Amniotic stem cell (primary cell): ENCODE measurements at places on chromosomes 16 and 17.

DNA sequence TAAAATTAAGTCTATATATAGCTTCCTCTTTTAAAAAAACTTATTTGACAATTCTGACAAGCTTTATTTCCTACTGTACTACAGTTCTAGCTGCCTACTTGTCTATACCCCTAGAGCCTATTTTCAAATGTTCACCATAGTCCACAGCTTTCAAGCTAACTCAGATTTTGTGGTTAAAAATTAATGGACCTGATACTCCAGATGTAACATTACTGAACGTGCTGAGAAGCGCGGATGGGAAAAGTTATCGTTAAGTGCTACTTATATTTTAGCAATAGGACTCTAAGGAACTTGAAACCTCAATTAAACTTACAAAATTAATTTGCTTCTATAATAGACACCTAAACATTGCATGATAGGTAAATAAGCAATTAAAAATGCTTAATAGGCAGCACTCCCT lies 31.2 kb downstream of the GNA13 start:
- no peak for DNase-seq

GRCh38 chr16:67441907-67442306 lies 11.0 kb downstream of the HSD11B2 start:
- DNase-seq = no peak

- no peak for DNase-seq
Measured at GRCh38 chr17:43620581-43620980, 41.1 kb downstream of the MEOX1 start.

DNA sequence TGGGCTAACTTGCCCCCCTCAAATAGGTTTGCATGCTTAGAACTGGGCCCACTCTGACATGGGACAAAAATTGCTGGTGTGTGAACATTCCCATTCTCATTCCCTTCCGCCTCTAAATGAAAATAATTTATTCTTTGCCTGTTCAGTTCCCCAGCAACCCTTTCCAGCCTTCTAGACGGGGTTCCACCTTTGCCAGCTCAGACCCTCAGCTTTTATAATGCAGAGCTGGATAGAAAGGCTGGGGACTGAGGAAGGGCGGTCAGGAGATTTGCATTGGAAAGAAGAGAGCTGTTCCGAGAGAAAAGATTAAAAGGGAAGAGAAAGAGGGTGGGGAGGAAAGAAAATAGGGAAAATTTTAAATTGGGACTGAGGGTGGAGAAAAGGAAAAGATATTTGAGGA lies 151.1 kb upstream of the WSCD1 start:
- no peak for DNase-seq

DNA sequence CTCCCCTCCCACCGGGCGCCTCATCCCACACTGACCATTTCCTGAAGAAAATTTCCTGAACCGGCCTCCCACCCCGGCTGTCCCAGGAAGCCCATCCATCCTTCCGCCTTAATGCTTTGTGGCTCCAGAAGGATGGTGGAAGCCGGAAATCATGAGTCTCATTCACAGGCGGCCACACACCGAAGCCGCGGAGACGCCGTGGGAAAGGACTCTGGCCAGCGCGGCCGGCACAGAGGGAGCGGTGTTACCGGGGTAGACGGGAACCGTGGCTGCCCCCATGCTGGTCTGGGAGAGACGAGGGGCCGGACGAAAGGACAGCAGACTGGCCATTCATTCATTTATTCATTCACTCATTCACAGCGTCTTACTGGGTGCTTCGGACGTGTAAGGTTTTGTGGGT lies 326.8 kb downstream of the SEC14L1 start:
- DNase-seq = no peak

- DNase-seq = no peak
Measured at GRCh38 chr17:60678118-60678444, 430 bp downstream of the BCAS3 start.

DNA sequence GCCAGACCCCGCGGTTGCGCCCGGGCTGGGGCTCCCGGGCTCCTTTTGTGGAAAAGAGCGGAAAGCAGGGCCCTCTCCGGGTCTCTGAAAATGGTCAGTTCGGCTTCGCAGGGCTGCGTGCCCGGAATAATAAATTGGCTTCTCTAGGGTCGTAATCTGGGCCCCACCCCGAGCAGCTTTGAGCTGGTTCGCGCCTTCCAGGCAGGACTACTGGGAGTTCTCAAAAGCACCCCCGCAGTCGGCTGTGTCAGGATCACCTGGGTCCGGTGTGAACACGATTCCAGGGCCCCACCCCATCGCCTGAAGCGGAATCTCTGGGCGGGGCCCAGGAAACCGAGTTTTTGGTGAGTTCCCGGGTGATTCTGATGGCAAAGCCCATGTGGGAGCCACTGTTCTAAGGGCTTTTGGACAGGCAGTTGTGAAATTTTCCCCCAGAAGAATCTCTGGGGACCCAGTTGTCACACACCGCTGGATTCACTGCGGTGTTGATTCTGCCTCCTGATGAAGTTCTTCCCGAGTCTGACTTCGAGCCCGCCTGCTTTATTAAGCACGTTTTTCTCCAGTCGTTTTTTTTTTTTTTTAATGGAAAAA lies 77.0 kb downstream of the MRC2 start:
- DNase-seq = no peak

DNA sequence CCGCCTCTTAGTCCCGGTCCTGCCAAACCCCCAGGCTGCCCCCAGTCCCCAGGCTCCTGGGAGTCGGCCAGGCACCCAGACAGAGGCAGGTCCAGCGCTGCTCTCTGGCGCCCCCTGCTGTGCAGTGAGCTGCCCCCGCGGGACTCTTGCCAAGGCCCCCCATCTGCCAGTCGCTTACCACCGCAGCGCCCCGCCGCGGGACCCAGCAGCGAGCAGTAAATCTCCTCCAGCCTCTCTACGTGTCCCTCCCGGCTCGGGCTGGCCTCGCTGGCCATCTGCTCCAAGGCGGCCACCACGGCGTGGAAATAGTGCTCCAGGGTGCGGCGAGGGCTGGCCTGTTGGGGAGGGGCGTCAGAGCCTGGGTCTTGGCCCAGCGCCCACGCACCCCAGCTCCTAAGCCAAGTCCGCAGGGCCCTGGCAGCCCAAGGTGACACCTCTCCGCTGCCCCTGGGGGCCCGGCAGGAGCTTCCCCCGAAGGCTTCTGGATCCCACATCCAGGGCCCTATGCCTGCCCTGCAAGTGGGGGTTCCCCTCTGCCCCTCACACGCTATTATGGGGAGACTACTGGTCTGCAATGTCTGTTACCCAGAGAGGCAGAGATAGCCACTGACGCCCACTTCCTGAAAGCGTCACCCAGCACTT lies 33.7 kb upstream of the MFSD6L start:
- no peak for DNase-seq

DNA sequence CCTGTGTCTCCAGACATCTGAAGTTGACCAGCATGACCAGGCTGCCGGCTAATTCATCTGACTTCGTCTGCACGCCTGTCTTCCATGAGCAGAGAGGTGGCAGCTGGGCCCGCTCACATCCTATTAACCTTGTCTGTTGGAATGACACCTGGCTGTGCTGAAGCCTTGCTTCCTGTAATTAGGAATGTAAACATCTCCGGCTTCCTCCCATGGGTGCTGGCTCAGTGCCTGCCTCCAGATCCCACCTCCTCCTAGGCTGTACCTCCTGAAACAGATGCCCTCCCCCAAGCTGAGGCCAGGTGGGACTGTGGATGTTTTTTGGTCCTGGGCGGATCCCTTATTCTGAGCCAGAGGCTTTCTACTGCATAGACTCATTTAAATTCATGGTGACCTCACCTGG lies 296.3 kb downstream of the HS3ST4 start:
- DNase-seq = no peak

GRCh38 chr17:29891131-29891530 lies 38.9 kb downstream of the SSH2 start:
- no peak for DNase-seq

DNA sequence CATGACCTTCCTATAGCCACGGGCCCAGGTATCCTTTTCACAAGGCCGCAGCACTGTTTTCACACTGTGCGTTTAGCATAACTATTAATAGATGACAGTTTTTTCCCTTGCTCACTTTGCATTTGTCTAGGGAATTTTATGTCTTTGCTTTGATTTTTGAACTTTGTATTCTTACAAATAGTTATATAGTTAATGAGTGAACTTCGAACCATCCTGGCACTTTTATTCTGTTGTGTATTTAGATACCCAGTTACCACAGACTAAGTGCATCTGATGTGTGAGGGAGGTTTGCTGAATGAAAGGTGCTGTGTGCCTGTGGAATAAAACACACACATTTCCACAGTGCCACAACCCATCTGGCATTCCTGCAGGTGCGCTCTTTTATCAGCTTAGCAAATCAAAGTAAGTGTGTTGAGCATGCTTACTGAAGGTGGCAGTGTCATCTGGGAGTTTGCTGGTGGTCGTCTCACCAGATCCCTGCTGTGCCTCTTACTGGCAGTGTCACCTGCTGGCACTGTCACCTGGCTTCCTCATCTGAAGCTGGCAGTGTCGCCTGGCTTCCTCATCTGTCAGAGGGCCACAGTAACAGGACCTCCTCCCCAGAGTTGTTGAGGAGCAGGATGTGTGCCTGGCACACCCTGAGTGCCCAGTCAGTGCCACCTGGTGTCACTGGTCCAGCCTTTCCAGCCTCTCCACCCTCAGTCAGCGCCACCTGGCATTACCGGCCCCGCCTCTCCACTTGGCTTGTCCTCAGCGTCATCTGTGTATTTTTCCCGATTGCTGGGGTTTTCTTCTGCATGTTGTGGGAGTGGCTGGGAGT lies 37.6 kb downstream of the USP10 start:
- no peak for DNase-seq

- DNase-seq = no peak
Measured at GRCh38 chr17:82023447-82024241, 539 bp downstream of the LRRC45 start.

DNA sequence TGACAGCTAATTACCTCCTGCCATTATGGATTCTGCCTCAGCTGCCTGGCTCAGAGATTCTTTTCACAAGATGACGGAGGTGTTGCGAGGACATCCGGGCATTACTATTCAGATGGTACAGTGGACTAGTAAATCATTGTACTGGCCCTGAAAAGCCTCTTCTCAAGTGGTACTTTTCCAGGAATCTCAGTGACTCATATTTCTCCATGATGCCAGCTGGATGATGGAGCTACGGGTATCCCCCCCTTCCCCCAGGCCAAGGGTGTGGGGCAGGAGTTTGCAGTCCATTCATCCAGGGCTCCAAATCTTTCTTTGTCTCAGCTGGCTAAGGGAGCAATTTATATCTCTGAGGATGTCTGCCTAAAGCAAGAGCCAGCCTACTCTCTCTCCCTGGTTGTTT lies 107.7 kb upstream of the GPR139 start:
- no peak for DNase-seq

GRCh38 chr17:81573794-81574642 lies 21.9 kb upstream of the FAAP100 start:
- no peak for DNase-seq

DNA sequence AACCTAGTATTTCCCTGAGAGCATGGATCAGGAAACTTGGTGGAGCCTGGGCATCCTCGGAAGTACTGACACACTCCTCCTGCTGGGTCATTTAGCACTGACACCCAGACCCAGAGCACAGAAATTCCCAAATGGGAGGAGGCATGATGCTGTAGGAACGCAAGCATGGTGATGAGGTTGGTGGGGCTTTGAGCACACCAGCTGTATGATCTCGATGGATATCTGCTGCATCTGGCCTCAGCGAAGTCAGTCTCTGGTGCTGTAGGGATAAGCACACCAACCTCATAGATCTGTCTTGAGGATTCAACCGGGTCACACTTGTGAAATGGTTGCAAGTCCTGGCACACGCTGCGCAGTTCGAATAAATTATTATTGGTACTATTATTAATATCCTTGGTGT lies 52.5 kb downstream of the SHISA6 start:
- DNase-seq = no peak

GRCh38 chr16:1481906-1482835 lies 6.6 kb downstream of the PTX4 start:
- no peak for DNase-seq

- DNase-seq = no peak
Measured at GRCh38 chr16:22625967-22626366, 115.3 kb downstream of the NPIPB5 start.

GRCh38 chr17:16199093-16199492 lies 16.2 kb downstream of the NCOR1 start:
- DNase-seq = no peak

GRCh38 chr17:68097161-68097805 lies 61.7 kb downstream of the KPNA2 start:
- no peak for DNase-seq

- DNase-seq = no peak
Measured at GRCh38 chr17:39818358-39819000, 45.6 kb downstream of the IKZF3 start.

- DNase-seq = no peak
Measured at GRCh38 chr17:11506635-11507034, 91.6 kb upstream of the DNAH9 start.

- DNase-seq = no peak
Measured at GRCh38 chr16:87053016-87053982, 263.9 kb downstream of the C16orf95 start.

DNA sequence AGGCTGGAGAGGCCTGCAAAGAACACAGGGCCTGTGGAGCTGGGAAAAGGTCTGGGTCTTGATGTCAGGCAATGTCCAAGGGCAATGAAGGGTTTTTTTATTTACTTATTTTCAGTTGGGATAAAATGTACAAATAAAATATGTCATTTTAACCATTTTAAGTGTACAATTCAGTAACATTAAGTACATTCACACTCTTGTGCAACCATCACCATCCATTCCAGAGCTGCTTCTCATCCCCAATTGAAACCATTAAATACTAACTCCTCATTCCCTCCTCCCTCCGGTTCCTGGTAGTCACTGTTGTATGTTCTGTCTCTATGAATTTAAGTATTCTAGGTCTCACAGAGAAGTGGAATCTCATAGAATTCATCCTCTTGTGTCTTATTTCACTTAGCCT lies 444.7 kb downstream of the HS3ST3B1 start:
- no peak for DNase-seq

GRCh38 chr16:81278526-81278925 lies 36.2 kb upstream of the GAN start:
- DNase-seq = no peak

DNA sequence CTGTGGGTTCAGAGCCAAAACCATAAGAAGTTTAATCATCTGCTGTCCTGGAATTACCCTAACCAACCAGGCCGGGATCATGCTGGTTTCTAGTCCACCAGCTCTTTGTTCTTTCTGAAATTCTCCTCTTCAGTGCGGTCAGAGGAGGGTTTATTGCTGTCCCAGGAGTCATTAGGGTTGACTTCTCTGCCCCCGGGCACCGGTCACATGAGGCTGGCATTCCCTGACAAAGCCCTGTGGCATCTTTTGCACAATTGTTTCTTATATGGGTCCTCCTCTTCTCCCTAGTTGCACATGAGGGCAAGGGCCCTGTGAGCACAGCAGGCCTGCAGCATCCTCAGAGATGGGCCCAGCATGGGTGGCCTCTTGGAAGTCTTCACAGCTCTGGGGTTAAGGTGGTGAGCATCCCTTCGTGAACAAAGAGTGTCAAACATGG lies 243.9 kb downstream of the IRF8 start:
- DNase-seq = no peak
